Ascending aorta (tissue), 2 donors: ENCODE measurements at places on chromosomes 1 and 21.

DNA sequence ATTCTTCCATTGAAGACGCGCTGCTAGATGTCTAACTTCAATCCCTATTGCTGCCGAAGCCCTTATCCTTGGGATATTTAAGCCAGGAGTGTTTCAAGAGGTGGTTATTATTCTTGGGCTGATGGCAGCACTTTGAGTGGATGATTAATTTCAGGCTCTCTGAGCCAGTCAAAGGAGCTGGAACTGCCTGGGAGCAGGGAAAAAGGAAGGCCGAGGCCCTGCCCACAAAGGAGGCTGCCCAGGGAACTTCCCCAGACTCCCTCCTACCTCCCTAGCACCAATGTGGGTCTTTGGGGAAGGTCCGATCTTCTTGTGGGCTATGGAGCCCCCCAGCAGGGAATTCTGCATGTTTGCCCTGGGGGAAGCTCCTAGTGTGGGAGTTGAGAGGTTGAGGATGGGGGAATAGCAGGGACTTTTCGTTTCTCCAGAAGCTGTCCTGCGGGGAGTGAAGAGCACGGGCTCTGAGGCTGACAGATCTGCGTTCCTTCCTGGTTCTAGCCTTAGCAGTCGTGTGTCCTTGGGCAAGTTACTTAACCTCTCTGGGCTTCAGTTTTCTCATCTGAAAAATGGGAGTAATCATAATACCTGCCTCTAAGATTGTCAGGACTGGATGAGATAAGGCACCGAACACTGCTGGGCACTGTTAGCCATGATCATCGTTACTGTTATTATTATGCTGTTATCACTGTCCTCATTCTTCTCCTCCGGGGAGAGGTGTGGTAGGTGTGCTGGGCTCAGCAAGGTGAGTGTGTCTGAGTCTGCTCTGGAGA lies 6.3 kb downstream of the KCNQ4 start:
- no peaks in the 10 kb centered on the region for H3K36me3 ChIP-seq
- no peaks in the 10 kb centered on the region for H3K27me3 ChIP-seq
- peaks cover 14% of the 10 kb centered on the region for H3K4me1 ChIP-seq
- DNase-seq, result no peak
- peak overlapping the region; percentile 24 for H3K27ac ChIP-seq
- no peak overlapping the region for H3K4me3 ChIP-seq

DNA sequence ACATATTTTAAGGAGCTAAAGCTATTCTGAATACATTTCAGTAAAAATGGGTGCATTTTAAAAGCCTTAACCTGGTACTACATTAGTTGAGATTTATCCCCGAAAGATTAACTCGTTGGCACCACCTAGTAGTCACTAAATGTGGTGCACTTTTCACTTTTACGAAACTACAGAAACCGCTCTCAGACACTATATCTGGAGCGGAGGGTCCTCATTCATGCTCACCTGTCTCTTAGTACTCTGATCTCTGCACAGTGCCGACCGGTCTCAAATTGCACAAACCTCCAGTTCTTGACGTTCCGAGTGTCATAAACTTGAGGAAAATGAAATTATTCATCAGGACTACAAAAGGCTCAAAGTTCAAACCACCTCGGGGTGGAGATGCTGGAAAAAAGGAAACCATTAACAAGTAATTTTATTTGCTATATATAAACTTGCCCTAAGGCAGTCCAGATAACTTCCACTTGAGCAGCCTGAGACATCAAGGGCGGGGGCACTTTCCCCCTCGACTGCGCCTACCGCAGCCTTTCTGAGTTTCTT lies 722 bp downstream of the LZIC start:
- H3K27me3 ChIP-seq, result no peaks in the 10 kb centered on the region
- no peak for DNase-seq
- H3K4me3 ChIP-seq, result peak overlapping the region; percentile 88
- peaks cover 3% of the 10 kb centered on the region for H3K36me3 ChIP-seq
- no peaks in the 10 kb centered on the region for H3K4me1 ChIP-seq

DNA sequence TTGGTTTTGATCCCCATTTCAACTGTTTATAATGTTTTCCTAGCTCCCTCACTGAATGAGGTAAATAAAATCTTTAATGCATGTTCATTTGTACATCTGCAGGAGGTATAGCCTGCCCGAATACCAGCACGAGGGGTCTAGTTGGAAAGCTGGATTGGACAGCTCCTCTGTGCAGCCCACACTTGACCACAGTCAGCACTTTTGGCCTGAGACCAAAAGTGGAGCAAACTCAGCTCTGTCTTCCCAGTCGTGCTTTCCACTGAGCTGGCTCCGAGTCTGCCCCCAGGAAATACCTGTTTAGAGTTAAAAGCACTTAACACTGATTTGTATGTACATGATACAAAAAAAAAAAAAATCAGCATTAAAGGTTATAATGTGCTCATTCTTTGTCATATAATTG lies 224.4 kb downstream of the DSCAM start:
- no peak overlapping the region for H3K4me3 ChIP-seq
- no peaks in the 10 kb centered on the region for H3K36me3 ChIP-seq
- no peak for DNase-seq
- H3K4me1 ChIP-seq, result no peaks in the 10 kb centered on the region

DNA sequence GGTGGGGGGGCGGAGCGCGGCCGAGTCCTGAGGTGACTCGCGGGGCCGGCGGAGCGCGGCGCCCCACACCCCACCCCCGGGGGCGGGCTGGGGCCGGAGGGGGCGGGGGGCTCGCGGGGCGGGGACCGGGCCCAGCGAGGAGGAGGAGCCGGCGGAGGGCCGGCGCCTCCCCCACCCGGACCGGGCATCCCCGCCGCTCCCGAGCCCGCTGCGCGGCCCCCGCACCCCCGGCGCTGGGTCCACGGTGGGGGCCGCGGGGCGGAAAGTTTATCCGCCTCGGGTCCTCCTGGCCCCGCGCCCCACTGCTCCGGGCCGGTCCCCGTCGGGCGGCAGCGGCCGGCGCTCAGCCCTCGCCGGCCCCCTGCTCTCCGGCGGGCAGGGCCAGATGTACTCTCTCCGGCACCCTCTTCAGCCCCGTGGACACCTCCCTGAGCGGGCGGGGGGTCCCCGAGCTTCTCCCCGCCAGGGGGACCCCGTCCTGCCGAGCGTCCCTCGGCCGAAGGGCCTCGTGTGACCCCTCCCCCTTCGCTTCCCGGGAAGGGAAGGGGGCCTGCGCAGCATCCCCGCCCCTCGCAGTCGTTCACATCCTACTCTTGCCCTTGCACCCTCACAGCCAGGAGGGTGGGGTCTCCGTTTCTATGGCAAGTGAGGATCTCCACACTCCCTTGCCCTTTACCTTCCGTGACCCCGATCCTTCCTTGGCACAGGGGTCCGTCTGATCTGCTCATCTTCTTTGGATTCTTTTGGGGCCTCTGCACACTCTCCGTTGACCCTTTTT lies 663 bp downstream of the CAMTA1 start:
- no peak for DNase-seq
- H3K4me3 ChIP-seq, result peak overlapping the region; percentile 93
- H3K36me3 ChIP-seq, result no peaks in the 10 kb centered on the region
- H3K27ac ChIP-seq, result peak overlapping the region; percentile 88
- no peaks in the 10 kb centered on the region for H3K27me3 ChIP-seq

- H3K36me3 ChIP-seq, result peaks cover 82% of the 10 kb centered on the region
- H3K27ac ChIP-seq, result no peak overlapping the region
- no peaks in the 10 kb centered on the region for H3K4me1 ChIP-seq
Measured at GRCh38 chr1:231260351-231260750, 19.3 kb downstream of the GNPAT start.

GRCh38 chr21:16307256-16307655 lies 577.5 kb downstream of the USP25 start:
- no peaks in the 10 kb centered on the region for H3K4me1 ChIP-seq
- H3K27ac ChIP-seq, result no peak overlapping the region
- no peak for DNase-seq
- H3K4me3 ChIP-seq, result no peak overlapping the region
- no peaks in the 10 kb centered on the region for H3K36me3 ChIP-seq
- H3K27me3 ChIP-seq, result no peaks in the 10 kb centered on the region

DNA sequence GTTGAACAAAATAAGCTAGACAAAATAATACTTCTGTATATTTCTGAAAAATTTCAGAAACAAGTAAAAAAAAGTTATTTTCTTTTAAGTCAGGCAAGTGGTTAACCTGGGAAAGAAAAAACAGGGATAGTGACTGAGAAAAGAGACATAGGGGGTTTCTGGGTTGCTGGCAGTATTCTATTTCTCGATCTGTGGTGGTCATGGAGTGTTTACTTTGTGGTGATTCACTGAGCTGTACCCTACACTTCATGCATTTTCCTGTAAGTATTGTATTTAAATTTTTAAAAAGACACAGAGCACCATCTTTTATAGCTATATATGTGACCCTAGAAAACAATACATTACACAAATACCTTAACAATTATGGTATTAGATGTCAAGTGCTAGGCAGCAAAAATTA lies 58.2 kb downstream of the ZNF644 start:
- no peak overlapping the region for H3K4me3 ChIP-seq
- H3K36me3 ChIP-seq, result no peaks in the 10 kb centered on the region
- H3K27me3 ChIP-seq, result no peaks in the 10 kb centered on the region
- no peak overlapping the region for H3K27ac ChIP-seq
- peaks cover 2% of the 10 kb centered on the region for H3K4me1 ChIP-seq
- DNase-seq, result no peak

GRCh38 chr1:44256762-44257554 lies 43.7 kb downstream of the DMAP1 start:
- H3K4me1 ChIP-seq, result no peaks in the 10 kb centered on the region
- no peak overlapping the region for H3K4me3 ChIP-seq
- H3K36me3 ChIP-seq, result peaks cover 3% of the 10 kb centered on the region
- H3K27me3 ChIP-seq, result no peaks in the 10 kb centered on the region
- DNase-seq, result no peak

GRCh38 chr21:37199057-37199924 lies 67.8 kb downstream of the VPS26C start:
- H3K27me3 ChIP-seq, result no peaks in the 10 kb centered on the region
- no peak for DNase-seq

DNA sequence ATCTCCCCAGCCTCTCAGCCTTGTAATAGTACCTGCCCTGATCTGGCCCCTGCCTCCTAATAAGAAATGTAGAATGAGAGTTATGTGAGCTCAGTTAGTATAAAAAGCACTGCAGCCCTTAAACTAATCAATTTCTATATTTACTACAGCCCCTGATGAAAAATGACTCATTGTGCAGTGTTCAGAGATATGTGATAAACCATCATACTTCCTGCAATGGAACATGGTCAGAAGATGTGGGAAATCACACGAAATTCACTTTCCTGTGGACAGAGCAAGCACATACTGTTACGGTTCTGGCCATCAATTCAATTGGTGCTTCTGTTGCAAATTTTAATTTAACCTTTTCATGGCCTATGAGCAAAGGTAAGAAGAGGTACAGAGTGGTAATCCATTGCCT lies 176.8 kb upstream of the PDE4B start:
- H3K27ac ChIP-seq, result no peak overlapping the region
- no peaks in the 10 kb centered on the region for H3K4me1 ChIP-seq
- DNase-seq, result no peak
- H3K36me3 ChIP-seq, result no peaks in the 10 kb centered on the region
- H3K27me3 ChIP-seq, result no peaks in the 10 kb centered on the region
- no peak overlapping the region for H3K4me3 ChIP-seq

GRCh38 chr1:87956072-87956471 lies 627.4 kb downstream of the LMO4 start:
- H3K27me3 ChIP-seq, result no peaks in the 10 kb centered on the region
- no peaks in the 10 kb centered on the region for H3K36me3 ChIP-seq
- H3K4me1 ChIP-seq, result peaks cover 12% of the 10 kb centered on the region

DNA sequence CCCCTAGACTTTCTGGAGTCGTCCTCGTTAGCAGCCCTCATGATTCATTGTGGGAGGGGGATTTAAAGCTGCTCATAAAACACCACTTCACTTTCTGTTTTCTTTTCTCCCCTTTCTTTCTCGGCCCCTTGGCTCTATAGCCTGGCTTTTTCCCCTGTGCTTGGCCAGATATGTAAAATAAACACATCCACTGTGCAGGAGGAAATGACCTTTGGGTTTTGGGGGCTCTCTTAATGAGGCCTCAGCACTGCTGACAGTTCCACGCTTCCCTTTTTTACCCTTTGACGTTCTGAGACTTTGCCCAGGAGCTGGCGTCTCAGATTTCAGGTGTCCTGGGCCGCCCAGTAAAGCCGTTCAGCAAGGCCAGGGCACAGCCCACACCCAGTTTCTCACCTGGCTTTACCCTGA lies 65.7 kb downstream of the RUNX3 start:
- no peaks in the 10 kb centered on the region for H3K36me3 ChIP-seq
- DNase-seq, result no peak
- no peaks in the 10 kb centered on the region for H3K27me3 ChIP-seq
- H3K4me3 ChIP-seq, result no peak overlapping the region
- H3K4me1 ChIP-seq, result no peaks in the 10 kb centered on the region
- no peak overlapping the region for H3K27ac ChIP-seq

DNA sequence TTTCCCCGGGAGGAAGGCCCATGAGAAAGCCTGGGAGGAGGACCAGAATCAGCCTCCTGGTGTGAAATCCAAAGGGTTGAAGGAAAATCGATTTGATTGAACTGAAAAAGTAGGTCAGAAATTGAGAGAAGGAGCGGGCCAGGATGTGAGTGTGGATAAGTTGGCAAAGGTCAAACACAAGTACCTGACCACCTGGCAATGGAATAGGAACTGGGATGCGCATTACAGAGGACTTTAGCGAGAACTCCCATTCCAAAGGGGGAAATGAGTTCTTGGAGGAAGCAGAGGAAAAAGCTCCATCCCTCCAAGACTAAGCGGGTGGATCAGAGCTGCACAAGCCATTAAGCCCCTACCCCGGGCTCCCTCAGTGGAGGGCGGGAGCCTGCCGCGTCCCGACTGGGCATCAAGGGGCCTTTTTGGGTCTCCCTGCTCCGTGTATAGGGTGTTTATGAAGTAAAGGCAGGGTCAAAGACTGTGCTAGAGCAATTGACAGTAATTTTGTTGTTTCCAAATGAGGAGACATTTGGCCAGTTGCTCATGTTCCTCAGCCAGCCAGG lies 56.4 kb downstream of the TGFB2 start:
- H3K36me3 ChIP-seq, result no peaks in the 10 kb centered on the region
- no peak overlapping the region for H3K27ac ChIP-seq
- H3K4me3 ChIP-seq, result no peak overlapping the region
- no peak for DNase-seq
- H3K27me3 ChIP-seq, result no peaks in the 10 kb centered on the region

- no peaks in the 10 kb centered on the region for H3K27me3 ChIP-seq
- no peak for DNase-seq
- peaks cover 12% of the 10 kb centered on the region for H3K4me1 ChIP-seq
- H3K4me3 ChIP-seq, result no peak overlapping the region
- no peaks in the 10 kb centered on the region for H3K36me3 ChIP-seq
Measured at GRCh38 chr1:193066606-193067005, 7.2 kb downstream of the RO60 start.
